Activated T-helper 17 cell treated with anti-CD3 and anti-CD28 coated beads, Interleukin-2, amount 50 U/mL, for 72 hours (primary cell): ENCODE measurements at places on chromosomes 5 and 9.
A peak's percentile ranks its signal among the peaks of the same experiment; 100 is the strongest.

DNA sequence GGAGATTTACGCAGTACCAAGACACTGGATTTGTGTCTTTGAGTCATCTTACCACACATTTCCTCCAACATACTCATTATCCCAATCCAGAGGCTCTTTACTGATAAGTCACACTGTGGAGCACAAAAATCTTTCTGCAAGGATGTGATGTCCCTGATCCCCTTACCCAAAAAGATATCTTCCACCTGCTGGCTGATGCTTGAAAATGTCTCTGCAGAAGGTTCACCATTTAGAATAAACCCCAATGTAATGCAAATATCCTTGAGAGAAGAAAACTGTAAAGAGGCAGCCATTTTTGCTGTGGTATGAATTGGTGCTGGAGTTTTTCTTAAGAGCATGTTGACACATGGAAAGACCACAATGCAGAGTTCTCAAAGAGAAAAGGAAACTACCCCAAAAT, 65.7 kb upstream of the RORB start:
- ATAC-seq, result no peak

DNA sequence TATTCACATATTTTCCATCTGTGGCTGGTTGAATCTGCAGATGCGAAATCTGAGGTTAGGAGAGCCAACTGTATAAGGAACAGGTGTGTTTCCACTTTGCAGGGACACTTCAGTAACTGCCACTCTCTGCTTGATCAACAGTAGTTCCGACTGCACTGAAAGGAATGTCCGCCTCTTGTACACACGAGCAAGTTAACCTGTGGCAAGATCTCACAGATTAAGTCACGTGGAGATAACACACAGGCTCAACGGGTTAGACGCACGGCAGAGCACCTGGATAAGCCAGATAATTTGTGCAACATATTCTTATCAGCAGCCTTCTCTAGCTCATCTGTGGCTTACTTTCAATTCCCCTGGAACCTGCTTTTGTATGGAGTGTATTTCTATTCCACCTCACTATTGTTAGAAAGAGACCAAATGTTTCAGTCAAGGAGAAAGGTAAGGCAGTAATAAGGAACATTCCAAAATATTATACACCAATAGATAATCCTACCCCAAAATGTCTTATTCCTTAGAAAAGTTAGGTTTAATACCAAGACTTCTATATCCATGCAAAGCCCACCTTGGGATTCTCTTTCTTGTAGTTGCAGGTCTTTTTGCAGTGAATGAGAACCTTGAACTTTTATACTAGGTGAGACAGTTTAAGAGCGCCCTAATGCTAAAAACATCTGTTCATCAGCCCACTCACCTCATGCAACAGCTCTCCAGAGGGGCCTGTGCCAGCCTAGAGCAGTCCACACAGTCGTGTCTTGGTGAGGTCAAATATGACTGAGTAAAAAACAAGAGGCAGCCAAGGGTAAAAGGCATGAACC, 6.5 kb upstream of the C9 start:
- no peak for ATAC-seq

DNA sequence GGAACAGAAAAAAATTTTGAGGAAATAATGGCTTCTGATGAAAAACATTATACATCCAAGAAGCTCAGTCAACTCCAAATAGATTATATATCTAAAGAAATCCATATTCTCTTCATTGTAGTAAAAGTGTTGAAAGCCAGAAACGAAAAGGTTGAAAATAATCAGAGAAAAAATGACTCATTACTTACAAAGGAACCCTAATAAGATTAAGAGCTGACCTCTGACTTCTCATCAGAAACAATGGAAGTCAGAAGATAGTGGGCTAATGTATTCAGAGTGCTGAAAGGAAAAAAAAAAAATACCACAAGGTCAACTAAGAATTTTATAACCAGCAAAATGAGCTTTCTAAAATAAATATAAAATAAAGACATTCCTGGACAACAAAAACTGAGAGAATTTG, 60.0 kb downstream of the HSD17B4 start:
- no peak for ATAC-seq

- peak; percentile 17 for ATAC-seq
These were observed 650 bp downstream of the DCTN4 start for GRCh38 chr5:150758203-150758530.

- ATAC-seq, result peak; percentile 56
These were observed 69.0 kb upstream of the ZSWIM6 start for GRCh38 chr5:61263072-61263471.

GRCh38 chr9:113954591-113954990, 78.5 kb downstream of the ZNF618 start:
- no peak for ATAC-seq

DNA sequence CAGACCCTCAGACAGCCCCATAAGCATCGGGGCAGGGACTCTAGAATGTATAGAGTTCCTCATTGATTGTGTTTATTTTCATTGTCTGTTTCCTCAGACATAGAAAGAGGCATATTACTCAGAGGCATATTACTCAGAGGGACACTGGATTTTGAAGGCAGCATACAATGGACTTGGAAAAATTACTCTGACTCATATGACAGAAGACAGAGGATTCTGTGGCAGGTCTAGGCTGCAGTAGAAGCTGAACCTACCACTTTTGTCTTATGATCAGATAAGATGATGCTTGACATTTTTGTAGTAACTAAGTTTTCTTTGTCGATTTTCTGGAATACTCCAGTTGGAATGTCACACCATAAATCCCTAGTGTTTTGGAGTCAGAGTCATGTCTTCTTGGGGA, 105.2 kb downstream of the ST8SIA4 start:
- peak; percentile 32 for ATAC-seq
